AG09309 (cell line): ENCODE measurements at places on chromosomes 6 and 20.

- DNase-seq, result no peak
Measured at GRCh38 chr20:25507385-25508082, 77.8 kb downstream of the NINL start.

GRCh38 chr6:34973547-34974248 is 84.6 kb downstream of the ANKS1A start:
- no peak for DNase-seq

DNA sequence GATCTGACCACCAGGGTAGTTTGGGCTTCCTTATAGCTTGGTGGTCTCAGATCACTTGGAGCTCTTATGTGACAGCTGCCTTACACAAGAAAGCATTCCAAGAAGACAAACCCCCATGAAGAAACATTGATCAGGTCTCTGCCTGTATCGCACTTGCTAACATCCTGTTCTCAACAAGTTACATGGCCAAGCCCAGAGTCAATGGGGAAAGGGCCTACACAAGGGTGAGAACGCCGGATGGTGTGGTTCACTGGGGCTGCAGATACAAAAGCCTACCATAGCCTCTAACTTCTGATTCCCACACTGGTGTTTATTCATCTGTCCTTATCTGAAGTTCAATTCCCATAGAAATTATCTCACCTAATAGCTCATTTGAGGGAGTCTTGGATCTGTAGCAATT is 235.5 kb downstream of the SYNDIG1 start:
- no peak for DNase-seq

DNA sequence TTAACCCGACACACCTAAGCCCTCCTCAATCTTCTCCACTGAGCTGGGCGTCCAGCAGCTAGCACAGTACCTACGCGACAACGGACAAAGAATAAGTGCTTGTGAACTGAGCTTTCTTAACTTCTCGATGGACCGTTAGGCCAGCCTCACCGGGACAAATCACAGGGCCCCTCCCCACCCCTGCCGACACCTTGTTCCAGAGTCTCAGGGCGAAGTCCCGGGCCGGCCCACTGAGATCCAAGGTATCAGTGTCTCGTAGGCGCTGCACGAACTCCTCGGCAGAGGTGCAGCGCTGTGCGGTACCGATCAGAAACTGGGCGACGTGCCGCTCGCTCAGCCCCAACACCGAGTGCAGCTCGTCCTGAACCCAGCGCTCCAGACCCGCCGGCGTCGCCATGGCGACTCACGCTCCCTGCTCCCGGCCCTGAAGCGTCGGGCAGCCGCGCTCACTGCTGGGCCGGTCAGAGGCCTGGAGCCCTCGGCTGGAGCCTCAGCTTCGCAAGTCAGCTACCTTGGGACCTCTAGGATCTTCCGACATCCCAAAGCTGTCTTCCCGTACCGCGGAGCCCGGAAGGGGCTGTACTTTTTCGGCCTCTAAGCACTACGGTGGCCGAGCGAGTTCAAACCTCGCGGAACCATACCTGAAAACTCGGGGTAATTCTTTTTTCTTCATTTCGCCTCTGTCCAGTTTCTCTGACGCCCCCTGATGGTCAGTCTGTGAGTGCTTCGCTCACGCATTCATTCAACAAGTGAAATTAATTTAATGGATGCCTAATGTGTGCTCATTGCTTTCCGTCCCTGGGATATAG is at the start of gene DHX16:
Gene DHX16, minus strand, starts transcription at position 562 of the 809 bp plus-strand sequence. Its CDS starts 165 bp downstream, at position 397.
- peak; percentile 93 for DNase-seq

- DNase-seq, result no peak
Measured at GRCh38 chr6:6884916-6885315, 222.8 kb upstream of the RREB1 start.

DNA sequence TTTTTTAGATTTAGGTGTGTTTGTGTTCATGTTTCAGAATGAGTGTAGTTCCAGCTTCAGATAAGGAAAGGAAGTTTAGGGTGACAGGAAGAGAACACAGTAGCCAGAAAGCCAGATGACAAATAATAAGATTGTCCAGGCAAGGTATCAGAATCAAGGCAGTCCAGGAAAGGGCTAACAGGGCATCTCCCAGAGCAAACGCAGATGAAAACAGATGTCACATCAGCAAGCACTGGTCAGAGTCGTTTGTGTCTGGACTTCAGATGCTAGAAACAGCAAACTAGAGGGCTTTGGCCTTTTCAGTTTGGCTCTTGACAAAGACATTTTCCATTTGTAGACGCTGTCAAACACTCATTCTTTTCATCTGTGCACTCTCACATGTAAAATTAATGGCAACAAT is 65.5 kb downstream of the VIP start:
- no peak for DNase-seq

DNA sequence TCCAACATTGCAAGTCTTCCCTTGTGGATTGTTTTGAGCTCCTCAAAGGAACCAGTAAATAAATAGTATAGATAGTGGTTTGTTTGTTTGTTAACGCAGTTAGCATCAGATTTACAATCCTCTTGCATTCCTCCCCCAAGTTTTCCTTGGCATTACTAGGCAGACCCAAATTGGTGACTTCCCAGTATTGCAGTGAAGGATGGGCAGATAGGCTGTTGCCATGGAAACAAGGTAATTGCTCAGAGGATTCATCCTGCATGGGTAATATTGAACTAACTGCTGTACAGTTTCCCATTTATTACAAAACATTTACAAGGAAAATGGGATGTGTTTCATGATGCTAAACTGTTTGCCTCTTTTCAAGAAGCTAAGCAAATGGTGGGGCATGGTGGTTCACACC is 477.2 kb downstream of the EPM2A start:
- no peak for DNase-seq

DNA sequence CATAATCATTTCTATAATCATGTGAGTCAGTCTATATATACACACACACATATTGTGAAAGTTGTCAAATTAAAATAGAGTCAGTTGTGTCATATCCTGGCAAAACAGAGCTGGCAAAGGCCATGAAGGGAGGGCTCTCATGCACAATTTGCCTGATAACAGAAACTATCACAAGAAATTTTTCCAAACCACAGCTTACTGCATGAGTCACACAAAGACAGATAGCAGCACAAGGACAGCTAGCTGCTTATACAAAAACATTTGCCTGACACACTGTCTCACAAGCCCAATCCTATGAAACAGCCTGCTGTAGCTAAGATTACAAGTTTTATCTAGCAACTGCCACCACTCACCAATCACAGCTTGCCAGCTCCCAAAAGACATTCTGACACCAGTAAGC is 848.5 kb upstream of the MAN1A1 start:
- no peak for DNase-seq

GRCh38 chr20:62482146-62482809 is 6.5 kb upstream of the GATA5 start:
- DNase-seq, result no peak

- no peak for DNase-seq
Measured at GRCh38 chr6:65633501-65633900, 73.5 kb downstream of the EYS start.

- no peak for DNase-seq
Measured at GRCh38 chr20:33296206-33296605, 13.2 kb downstream of the BPIFB1 start.

DNA sequence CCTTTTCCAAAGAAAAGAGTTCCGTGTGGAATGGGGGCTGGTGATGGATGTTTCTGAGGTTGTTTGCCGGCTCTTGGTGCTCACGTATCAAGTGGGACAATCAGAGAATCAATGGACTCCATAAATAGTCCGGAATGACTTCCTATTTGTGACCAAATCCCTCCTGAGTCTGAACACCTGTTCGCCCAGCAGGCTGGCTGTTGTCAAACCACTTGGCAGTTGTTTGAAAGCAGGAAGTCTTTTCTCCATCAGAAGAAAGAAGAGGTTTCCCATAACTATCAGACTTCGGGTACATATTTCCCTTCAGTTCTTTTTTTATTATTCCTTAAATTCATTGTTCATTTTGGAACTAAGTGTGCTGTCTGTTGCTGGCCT is 154.7 kb upstream of the RIN2 start:
- no peak for DNase-seq

DNA sequence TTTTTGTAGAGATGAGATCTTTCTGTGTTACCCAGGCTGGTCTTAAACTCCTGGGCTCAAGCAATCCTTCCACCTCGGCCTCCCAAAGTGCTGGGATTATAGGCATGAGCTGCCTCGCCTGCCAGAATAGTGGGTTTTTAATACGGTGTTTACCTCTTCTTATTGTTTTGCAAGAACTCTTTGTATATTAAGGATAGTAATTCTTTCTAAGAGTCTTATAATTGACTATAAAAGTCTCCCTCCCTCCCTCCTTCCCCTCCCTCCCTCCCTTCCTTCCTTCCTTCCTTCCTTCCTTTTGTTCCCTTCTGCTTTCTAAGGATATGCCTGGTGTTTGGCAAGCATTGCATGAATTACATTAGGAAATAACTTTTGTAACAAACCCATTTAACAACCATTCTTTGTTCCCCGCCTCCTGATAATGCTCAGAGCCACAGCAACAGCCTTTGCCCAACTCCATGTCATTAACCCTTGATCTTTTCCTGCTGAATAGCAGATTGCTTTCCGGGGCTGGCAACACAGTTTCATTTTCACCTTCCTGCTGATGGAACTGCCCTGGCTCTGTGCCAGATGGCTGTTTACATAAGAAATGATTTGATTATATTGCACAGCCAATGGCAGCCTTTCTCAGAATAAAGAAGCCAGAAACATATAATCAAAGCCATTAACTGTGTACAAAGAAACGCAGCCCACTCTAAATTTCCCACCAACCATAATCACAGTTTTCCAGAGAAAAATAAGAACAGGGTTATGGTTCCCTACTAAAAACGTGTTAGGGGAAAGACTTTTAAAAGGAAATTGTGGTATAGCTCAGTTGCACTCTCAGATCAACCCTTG is 143.7 kb upstream of the PTPN1 start:
- peak; percentile 8 for DNase-seq
